ENCODE measurements at places on chromosomes 13 and 19.

DNA sequence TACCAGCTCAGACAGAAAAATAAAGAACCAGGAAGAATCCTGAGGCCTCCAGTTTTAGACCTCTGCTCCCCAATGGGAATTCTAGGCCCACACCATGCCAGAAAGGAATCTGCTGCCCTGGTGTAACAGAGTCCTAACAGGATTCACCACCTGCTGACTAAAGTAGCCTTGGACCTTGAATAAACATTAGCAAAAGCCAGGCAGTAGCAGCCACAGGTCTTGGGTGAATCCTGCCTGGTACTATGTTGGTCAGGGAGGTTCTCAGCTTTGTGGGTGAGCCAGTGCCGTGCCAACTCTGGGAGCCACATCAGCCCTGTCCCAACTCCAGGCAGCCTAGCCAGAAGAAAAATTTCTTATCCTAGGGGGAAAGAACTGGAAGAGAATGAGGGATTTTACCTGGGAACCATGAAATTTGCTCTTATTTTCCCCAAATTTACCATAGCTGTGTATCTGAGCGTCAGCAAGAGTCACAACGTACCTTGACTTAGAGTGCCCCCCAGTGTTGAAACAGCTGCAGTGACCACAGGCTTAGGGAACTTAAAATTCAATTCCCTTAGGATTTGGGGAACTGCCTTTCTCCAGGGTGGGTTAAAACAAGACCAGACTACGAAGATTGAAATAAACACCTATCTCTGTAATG, 1895.6 kb upstream of the PRR20A start:
- DNase-seq = no peak

DNA sequence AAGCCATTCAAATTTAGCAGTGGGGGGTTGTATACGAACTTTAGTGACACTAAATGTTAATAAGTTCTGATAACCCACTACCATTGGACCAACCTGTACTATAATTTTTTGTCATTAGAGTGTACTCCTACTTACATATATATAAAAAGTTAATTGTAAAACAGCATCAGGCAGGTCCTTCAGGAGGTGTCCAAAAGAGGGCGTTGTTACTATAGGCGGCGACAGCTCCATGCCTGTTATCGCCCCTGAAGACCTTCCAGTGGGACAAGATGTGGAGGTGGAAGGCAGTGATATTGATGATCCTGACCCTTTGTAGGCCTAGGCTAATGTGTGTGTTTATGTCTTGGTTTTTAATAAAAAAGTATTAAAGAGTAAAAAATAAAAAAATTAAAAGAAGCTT, 27.5 kb downstream of the SPRYD7 start:
- no peak for DNase-seq

DNA sequence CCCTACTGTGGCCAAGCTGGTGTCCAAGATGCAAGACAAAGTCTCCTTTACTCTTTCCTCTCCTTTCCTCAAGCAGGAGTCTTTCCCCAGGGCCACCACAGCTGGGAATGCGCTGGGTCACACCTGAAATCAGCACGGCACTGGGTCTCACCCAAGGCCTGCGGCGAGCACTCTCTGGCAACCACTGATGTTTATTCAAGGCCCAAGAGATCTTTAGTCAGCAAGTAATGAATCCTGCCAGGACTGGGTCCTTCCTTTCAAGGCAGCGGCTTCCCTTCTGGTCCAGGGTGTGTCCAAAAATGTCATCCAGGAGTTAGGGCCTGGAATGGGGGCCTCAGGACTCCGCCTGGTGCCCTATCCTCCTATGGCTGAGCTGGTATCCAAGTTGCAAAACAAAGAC, 24.1 kb downstream of the BLOC1S3 start:
- DNase-seq = no peak

- DNase-seq = no peak
Measured at GRCh38 chr13:102863590-102863989, 17.8 kb downstream of the ERCC5 start.

GRCh38 chr13:27536361-27537101, 83.8 kb downstream of the LNX2 start:
- no peak for DNase-seq

DNA sequence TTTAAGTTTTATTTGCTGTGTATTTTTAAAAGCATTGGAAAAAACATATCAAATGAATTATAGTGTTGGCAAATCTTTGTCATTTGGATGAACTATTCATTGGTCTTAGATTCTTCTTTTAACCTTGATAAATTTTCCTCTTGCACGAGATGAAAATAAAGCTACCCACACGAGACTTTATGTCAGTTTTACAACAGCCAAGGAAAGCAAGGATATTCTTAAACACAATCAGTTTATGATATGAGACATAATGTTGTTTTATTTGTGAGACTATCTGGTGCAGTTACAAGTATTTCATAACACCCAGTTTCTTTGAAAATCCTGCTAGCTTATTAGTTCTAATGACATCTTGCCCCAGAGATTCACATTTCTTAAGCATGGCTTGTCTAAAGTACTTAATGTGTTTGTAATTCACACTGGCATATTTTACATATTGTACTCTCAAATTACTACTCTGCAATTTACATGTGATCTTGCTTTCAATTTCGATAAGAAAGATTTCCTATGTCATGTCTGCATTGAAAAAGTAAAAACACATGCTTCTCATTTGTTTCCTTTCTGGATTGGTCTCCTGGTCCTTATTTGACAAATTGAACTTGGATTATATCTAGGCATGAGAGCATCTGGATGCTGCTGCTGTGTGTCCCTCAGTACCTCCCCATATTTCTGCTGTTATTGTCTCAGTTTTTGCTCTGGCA, 955.5 kb upstream of the PCDH9 start:
- no peak for DNase-seq

GRCh38 chr13:112896736-112897602, 72.0 kb upstream of the MCF2L start:
- DNase-seq = no peak

GRCh38 chr13:77781808-77782207, 84.3 kb downstream of the SLAIN1 start:
- DNase-seq = no peak

DNA sequence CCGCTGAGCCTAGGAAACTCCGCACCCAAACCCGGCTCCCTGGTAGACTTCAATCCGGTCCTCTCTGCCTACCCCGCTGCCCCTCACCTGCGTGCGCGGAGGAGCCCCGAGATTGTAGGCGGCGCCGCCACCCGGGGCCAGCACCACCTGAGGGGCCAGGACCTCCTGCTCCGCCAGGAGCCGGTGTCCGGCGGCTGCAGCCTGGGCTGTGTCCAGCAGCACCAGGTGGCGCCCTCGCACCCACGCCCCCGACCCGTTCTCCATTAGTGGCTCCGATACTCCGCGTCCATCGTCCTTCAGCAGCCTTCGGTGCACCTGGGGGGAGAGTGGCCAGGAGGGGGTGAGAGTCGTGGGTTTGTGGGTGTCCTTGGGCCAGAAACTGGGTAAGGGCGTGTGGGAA, 18.5 kb downstream of the MAN2B1 start:
- no peak for DNase-seq

- peak; percentile 61 for DNase-seq
Measured at GRCh38 chr13:26482451-26483197, 74.9 kb upstream of the WASF3 start.

- DNase-seq = no peak
Measured at GRCh38 chr19:49513746-49514118, 1.3 kb downstream of the FCGRT start.

GRCh38 chr19:46118136-46118535, 6.4 kb downstream of the IGFL3 start:
- no peak for DNase-seq

GRCh38 chr13:29577136-29578051, 18.1 kb downstream of the SLC7A1 start:
- DNase-seq = no peak

- no peak for DNase-seq
Measured at GRCh38 chr19:1648459-1648849, 4.0 kb downstream of the TCF3 start.

DNA sequence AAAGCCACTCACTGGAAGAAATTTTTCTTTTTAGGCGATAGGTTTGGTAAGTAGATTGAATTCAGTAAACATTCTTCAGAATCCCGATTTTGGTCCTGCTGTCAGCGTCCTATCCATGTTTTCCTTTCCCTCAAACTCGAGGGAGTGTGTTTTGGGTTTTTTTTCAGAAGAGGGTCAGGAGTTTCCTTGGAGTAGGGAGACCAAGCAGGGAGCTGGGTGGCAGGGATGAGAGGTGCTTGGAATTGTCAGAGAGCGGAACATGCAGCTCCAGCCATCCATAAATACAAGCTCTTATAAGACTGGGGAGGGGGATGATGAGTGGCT, 1.6 kb upstream of the PCDH8 start:
- no peak for DNase-seq

GRCh38 chr13:93723316-93723715, 496.7 kb downstream of the GPC6 start:
- no peak for DNase-seq

- no peak for DNase-seq
Measured at GRCh38 chr19:49474542-49474924, 518 bp downstream of the FLT3LG start.

GRCh38 chr13:64704121-64704649, 2526.0 kb downstream of the PCDH9 start:
- DNase-seq = no peak

DNA sequence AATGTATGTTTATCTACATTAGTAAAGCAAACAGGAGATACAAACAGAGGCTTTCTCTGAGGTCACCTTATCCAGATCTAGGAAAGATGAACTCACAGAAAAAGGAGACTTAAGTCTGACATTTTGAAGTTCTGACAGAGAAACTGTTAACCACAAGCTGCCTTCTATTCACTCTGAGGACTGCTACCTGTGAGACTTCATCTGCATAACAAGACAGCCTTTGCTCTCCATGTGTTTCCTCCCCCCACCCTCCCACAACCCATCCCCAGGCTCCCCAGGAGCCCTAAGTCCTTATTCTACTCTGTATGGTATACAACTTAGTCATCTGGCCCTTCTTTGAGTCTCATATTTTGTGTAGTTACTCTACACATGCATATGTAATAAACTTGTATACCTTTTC, 699.0 kb downstream of the FGF9 start:
- DNase-seq = peak; percentile 75

DNA sequence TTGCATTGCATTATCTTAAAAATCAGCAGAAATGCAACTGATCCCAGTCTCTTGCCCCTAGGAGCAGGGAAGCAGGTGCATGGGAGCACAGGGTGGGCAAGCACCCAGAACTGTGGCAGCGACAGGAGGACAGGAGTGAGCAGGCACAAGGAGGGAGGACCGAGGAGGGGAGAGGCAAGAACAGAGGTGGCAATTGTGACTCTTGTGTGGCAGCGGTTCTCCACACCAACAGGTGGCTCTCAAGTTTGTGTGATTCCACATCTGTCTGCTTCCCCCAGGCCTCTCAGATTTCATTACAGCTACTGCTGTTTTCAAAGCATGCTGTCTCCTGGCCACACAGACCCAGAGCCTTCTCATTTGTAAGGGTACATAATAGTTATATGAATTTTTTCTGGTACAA, 108.5 kb downstream of the STK24 start:
- no peak for DNase-seq

DNA sequence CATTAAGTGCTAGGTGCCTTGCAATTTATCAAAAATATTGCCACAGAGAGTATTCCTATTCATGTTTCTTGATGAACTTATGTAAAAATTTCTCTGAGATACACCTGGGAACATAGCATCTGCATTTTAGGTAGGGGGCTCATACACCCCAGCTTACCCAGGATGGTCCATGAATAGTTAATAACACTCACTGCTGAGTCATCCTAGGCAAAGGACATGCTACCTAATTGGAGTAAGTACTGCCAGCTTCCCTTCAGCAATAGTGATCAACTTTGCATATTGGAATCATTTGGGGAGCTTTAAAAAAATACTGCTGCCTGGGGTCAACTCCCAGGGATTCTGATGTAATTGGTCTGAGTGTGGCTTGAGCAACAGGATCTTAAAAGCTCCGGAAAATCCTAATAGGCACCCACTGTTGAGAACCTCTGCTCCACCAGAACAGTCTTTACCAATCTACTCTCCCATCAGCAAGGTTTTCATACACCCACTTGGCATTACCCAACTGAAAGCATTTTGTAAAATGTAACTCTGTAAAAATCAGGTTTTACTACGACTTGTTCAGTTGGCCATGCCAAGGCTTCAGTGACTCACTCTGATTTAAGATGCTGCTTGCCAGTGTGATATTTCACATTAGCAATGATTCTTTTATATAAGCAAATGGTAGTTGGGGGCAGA, 67.2 kb upstream of the FNDC3A start:
- DNase-seq = no peak
